Articular chondrocyte of knee joint (primary cell): ENCODE measurements at places on chromosomes 12 and 14. TPM values are rescaled to one million over a fixed set of nuclear protein-coding genes. Genes with fewer than 3 reads are reported as not detected.

EPS8 gene
- 193 and 212 TPM in 2 replicates for total RNA-seq

CLEC6A gene
- total RNA-seq = not detected in 2 replicates

IL26 gene
- 4.5 and 14.2 TPM in 2 replicates for total RNA-seq

KLRB1 gene
- not detected in 2 replicates for total RNA-seq

SLC8A3 gene
- total RNA-seq = 0.22 and 0.26 TPM in 2 replicates

STYK1 gene
- 0.11 and 0.13 TPM in 2 replicates for total RNA-seq

KLRG1 gene
- total RNA-seq = 0.22 and 0.52 TPM in 2 replicates

E2F7 gene
- 1.2 and 3.1 TPM in 2 replicates for total RNA-seq

HCAR1 gene
- 0.22 and 0.26 TPM in 2 replicates for total RNA-seq

SERPINA12 gene
- not detected in 2 replicates for total RNA-seq

TOMM20L gene
- total RNA-seq = not detected in 2 replicates

C12orf54 gene
- total RNA-seq = 0.22 TPM in 1 of 2 replicates, not detected in the other

REM2 gene
- under 0.01 TPM in 1 of 2 replicates, not detected in the other for total RNA-seq

BHLHE41 gene
- 1.7 and 3.6 TPM in 2 replicates for total RNA-seq

RAB15 gene
- total RNA-seq = 5.5 and 6.0 TPM in 2 replicates

PRDM4 gene
- total RNA-seq = 43.8 and 50.3 TPM in 2 replicates

POTEG gene
- not detected in 2 replicates for total RNA-seq

LRTM2 gene
- not detected in 2 replicates for total RNA-seq

CELA1 gene
- total RNA-seq = not detected in 2 replicates

PRH1 gene
- 27.2 and 29.7 TPM in 2 replicates for total RNA-seq

ARHGAP9 gene
- 0.22 TPM in 1 of 2 replicates, not detected in the other for total RNA-seq

CD163 gene
- total RNA-seq = not detected in 2 replicates

MGST1 gene
- total RNA-seq = 65.2 and 84.7 TPM in 2 replicates

TMEM52B gene
- total RNA-seq = not detected in 2 replicates

SELPLG gene
- 2.9 and 3.9 TPM in 2 replicates for total RNA-seq

KRT71 gene
- total RNA-seq = not detected in 2 replicates

OR6C2 gene
- not detected in 2 replicates for total RNA-seq

SSPN gene
- 13.6 and 14.7 TPM in 2 replicates for total RNA-seq

KRT6C gene
- not detected in 2 replicates for total RNA-seq

KRT85 gene
- under 0.01 TPM in 1 of 2 replicates, not detected in the other for total RNA-seq

PALS1 gene
- total RNA-seq = 39.9 and 45.9 TPM in 2 replicates

TMPRSS12 gene
- not detected in 2 replicates for total RNA-seq

SLC24A4 gene
- under 0.01 TPM in 2 replicates for total RNA-seq

RNU4-1 gene
- total RNA-seq = under 0.01 TPM in 2 replicates

MEG3 gene
- total RNA-seq = 400 and 501 TPM in 2 replicates

ZFHX2 gene
- 0.32 and 0.39 TPM in 2 replicates for total RNA-seq

ADAM21 gene
- total RNA-seq = 0.32 and 0.52 TPM in 2 replicates

ANKS1B gene
- total RNA-seq = 4.4 and 7.4 TPM in 2 replicates

SLC35F4 gene
- not detected in 2 replicates for total RNA-seq

CLEC4C gene
- total RNA-seq = not detected in 2 replicates

AMN gene
- 0.11 and 0.13 TPM in 2 replicates for total RNA-seq

NRXN3 gene
- 0.11 TPM in 1 of 2 replicates, not detected in the other for total RNA-seq
